ENCODE measurements at places on chromosomes 2 and 18. TPM values are rescaled to one million over a fixed set of nuclear protein-coding genes. Genes with fewer than 3 reads are reported as not detected.

DNA sequence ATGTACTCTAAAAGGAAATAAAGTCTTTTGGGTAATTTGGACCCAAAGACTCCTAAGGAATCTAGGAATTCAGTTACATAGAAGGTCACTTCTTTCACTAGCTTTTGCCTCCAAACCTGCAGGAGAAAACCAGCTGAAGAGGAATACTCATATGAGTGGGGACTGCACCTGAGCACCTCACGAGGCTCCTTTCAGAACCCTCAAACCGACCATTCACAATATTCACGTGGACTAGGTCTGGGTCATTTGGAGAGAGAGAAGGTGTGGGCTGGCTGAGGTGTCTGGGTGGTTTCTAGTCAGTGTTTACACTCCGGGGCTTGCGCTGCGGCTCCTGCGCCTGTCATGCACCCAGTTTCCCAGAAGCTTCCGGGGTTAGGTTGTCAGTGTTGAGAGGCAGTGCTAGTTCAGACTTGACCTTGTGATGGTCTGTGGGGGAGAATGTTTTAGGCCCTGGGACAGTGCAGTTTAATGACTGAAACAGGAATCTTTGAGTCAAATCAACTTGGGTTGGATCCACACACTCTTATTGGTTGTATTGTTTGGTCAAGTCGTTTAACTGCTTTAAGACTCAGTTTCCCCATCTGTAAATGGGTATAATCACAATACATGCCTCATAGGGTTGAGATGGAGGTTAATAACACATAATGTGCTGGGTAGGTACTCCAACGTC lies 78.4 kb downstream of the LIMS1 start:
- DNase-seq = no peak

- no peak for DNase-seq
These were observed 242.5 kb downstream of the ZNF521 start for GRCh38 chr18:25109484-25109883.

GRCh38 chr2:9234680-9235146 lies 28.1 kb downstream of the ASAP2 start:
- no peak for DNase-seq

DNA sequence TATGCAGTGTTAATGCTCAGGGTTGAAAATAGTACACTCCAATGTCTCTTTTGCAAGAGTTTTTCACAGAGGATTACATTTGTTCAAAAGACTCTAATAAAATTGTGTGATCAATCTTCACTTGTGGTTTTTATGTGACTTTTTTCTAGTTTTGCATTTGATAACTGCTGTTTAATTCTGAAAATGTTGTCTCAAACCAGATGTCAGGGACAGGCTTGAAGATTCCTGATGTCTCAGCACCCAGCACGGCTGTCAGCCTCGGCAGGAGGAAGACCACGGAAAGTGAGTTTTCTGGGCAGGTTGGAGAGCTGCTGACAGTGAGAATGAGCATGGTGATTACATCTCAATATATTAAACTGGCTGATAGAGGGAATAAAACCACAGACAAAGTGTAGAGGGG lies 9.1 kb downstream of the SOX11 start:
- DNase-seq = no peak

The PAPOLG gene
- 10.8 TPM for total RNA-seq

The PPP1R1C gene
- total RNA-seq = 8.8 TPM

The TBR1 gene
- not detected for total RNA-seq

The DSG3 gene
- 0.06 TPM for total RNA-seq

All from mucosa of gallbladder (tissue), 1 donor.